ENCODE measurements at places on chromosomes 1 and 21.

GRCh38 chr1:14263671-14264070 is 334.8 kb upstream of the KAZN start:
- no peak for DNase-seq

DNA sequence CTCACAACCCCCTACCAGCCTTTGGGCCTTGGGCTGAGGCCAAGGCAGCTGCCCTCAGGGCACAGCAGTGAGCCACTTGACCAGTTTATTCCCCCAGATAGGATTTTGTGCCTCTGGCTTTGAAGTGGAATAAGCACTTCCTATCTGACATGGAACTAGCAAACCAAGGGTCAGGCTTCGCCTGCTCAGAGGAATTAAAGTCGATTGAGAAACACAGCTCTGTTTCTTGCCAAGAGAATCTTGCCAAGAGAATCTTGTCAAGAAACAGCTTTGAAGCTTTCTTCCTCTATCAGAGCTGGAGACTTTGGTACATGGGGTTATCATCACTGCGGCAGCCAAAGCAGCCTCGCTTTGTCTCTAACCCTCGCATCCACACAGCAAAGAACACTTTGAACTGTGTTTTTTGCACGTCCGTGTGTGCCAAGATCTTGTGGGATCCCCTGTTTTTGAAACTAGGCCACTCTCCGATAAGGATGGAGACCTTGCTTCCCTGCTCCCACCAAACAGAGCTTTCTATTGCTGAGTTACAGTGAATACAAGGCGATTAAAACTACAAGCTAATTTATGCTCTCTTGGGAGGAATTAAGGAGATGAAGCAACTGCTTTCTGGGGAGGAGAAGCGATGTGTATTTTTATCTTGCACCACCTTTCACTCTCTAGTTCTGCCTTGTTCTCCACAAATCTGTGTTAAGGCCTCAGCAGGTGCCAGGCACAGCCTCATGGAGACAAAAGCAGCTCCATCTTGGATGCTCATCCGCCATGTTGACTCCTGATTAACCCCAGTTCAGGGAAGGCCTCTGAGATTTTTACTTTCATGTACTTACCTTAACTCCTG is 67.3 kb downstream of the RHOU start:
- no peak for DNase-seq

DNA sequence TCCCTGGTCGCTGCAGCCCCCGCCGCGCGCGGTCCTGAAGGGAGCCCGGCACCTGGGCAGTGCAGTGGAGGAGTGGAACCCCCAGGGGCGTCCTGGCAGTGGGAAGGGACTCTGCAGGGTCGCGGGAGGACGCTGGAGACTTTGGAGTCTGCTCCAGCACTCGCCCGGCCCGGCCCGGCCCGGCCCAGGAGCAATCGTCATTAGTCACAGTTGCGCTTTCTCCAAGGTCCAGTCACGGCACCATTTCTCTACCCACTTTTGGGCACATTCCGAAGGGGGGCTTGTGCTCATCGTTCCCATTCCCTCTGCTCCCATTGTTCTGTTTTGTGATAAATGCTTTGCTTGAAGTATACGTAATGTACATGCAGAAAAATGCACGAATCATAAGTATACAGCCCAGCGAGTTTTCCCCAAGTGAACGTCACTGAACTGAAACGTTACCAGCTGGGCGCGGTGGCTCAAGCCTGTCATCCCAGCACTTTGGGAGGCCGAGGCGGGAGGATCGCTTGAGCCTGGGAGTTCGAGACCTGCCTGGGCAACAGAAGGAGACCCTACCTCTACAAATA is 999 bp downstream of the THAP3 start:
- DNase-seq, result no peak

DNA sequence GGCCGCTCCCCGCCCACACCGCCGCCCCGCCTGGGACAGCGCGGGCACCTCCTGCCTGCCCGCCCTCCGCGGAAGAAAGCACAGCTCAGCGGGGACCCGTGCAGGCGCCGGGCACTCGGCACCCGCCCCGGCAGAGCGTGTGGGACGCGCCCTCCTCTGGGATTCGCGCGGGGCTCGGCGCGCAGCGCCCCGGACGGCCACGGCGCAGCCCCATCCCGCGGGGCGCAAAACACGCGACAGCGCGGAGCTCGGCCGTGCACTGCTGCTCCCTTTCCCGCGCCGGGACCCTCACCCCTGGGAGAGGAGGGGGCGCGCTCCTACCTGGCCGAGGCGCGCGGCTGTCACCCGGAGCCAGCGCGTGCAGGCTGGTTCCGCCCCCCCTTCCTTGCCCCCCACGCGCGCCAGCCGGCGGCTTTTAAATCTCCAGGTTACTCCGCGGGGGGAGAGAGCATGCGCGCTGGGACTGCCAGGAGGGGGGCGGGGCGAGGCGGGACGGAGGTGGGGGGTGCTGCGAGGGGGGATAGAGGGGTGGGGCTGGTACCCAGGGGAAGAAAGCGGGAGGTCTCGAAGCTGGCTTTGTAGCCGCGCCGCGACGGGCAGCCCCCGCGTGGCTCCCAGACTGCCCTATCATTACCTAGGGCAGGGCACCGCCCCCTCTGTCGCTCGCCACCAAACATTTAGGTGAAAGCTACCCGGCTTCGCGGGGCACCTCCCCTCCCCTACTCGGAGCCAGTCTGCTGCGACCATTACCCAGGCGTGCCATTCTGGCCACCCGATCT is at the start of gene SLC45A3:
SLC45A3 (minus strand) TSS at position 437 of the 779 bp plus-strand sequence. CDS start 15,853 bp downstream, outside the sequence.
- DNase-seq, result no peak

GRCh38 chr1:178798232-178798861 is 72.5 kb downstream of the ANGPTL1 start:
- DNase-seq, result no peak

- no peak for DNase-seq
Observed at GRCh38 chr1:160827418-160827817, 31.4 kb downstream of the LY9 start.

GRCh38 chr1:58338081-58338480 is 208.4 kb downstream of the OMA1 start:
- DNase-seq, result no peak

DNA sequence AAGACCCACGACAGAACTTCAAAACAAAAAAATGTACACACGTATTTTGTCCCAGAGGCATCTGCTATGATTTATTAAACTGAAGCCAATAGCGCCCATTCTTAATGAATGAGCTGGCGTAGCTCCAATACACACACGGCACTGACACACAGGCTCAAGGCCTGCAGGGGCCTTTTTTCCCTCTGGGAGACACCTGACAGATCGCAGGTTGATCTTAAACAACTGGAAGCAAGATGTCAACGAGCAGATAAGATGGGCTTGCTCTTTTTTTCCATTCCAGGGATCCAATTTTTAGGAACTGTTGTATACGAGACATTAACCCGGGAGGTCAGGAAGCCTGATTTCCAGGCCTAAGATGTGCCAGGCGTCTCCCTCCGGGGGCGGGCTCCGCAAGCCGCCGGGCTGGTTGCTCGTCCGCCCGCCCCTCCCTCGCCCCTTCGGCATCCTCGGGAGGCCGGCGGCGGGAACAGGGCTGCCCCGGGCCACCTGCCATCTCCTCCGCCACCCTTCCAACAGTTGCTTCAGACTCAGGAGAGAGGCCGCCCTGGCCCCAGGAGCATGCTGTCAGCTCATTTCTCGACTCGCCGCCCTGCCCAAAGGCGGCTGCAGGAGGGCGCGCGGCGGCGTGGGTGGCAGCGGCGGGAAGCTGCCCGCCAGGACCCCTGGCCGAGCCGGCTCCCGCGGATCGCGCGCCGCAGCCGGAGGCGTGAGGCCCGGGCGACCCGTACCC is 735 bp downstream of the TTC13 start:
- no peak for DNase-seq

DNA sequence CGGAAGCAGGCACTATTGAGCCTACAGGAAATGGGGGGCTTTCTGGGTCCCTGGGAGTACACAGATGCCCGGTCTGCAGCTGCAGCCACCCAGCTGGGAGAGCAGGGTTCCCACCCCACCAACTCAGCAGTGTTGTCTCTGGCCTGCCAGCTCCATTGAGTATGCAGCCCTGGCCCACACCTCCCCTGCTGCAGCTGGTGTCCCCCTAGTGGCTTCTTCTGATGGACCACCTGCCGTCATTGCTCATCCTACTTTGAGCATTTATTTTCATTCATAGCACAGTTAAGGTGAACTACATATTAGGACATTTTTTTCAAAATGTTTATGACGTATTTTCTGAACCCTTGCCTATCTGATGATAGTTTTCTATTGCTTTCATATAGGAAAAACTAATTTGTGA is 189.8 kb upstream of the LYPLAL1 start:
- no peak for DNase-seq

GRCh38 chr21:45593162-45594022 is 50.1 kb upstream of the PCBP3 start:
- DNase-seq, result no peak

DNA sequence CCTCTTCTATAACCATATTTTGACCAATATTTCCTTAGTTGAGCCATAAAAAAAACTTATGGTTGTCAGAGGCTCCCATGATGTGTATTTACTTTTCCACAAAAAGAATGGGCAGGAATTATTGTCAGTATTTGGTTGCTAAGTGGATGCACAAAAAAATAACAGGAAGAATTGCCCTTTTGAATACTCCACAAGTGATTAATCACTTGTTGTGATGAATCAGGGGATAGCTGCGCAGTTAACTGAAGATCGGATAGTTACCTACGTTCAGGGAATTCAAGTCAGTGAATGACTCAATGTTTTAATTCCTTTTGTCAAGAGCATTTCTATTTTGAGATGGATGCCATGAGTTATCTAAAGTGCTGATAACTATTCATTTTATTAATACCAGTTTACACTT is 785.2 kb upstream of the B3GALT2 start:
- no peak for DNase-seq

DNA sequence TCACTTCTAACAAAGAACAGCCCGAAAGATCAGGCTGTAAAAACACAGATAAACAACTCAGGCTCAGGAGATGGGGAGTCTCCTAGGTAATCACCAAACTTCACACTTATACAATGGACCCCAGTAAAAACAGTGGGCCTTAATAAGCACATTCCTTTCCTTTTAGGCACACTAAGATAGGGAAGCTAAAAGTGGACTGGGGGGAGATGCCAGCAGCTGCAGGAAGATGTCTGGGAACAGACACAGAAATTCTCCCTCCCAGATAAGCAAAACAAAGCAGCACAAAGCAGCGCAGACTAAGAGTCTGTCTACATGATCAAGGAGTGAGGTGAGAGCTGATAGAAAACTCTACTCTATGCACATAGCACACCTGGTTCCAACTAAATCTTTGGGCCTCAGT is 29.0 kb upstream of the CTBS start:
- DNase-seq, result no peak

- DNase-seq, result no peak
Observed at GRCh38 chr1:30607723-30608122, 115.7 kb downstream of the MATN1 start.

- DNase-seq, result no peak
Observed at GRCh38 chr21:43762303-43763128, 13.6 kb downstream of the CSTB start.

DNA sequence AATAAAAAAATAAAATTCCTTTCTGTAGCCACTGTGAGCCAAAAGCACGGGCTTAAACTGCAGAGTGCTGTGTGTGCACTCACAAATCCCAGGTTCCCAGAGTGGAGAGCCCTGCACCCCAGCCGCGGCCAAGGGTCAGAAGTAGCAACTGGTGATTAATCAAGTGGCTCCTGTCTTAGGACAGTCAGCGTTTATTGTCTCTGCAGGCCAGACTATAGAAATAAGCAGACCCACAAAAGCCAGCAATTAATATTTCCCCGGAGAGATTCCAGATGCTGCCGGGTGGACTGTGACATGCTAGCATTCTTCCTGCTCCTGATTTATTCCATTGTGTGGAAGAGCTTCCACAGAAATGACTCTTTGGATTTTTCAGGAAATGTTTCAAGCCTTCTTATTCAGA is 412.2 kb downstream of the KIF26B start:
- DNase-seq, result no peak

- DNase-seq, result no peak
Observed at GRCh38 chr1:9182784-9183257, 51.8 kb upstream of the H6PD start.

- no peak for DNase-seq
Observed at GRCh38 chr1:5935026-5935425, 57.2 kb downstream of the NPHP4 start.

- DNase-seq, result no peak
Observed at GRCh38 chr1:89822109-89822962, 1.5 kb downstream of the LRRC8D start.

- no peak for DNase-seq
Observed at GRCh38 chr1:3732434-3733093, 19.7 kb upstream of the CCDC27 start.

GRCh38 chr1:236450779-236451178 is 56.7 kb downstream of the EDARADD start:
- no peak for DNase-seq

- DNase-seq, result no peak
Observed at GRCh38 chr1:54781023-54781723, 16.9 kb upstream of the PARS2 start.

DNA sequence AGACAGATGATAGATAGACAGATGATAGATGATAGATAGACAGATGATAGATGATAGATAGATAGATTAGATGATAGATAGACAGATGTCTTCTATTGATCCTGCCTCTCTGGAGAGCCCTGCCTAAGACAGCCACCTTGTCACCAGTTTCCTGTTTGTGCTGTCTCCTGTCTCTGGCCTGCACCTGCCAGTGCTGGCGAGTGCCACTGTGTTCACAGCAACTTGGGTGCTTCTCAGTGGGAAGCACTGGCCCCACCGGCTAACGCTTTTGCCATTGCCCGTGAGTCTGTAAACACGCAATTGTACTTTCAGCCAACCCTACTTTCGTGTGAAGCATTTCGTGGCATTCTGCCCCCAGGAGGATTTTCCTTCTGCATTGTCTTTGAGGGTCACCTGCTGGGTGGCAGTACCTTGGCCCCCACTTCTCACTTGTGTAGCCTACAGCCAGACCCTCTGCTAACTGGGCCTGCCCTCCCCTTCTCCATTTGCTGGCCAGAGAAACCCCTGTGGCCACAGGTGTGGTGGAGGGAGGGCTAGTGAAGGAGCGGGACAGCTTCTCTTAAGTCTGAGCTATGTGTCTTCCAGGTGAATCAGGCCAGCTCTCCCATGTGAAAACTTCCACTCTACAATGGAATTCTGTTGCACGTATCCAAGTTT is 23.4 kb upstream of the PDE9A start:
- DNase-seq, result no peak

DNA sequence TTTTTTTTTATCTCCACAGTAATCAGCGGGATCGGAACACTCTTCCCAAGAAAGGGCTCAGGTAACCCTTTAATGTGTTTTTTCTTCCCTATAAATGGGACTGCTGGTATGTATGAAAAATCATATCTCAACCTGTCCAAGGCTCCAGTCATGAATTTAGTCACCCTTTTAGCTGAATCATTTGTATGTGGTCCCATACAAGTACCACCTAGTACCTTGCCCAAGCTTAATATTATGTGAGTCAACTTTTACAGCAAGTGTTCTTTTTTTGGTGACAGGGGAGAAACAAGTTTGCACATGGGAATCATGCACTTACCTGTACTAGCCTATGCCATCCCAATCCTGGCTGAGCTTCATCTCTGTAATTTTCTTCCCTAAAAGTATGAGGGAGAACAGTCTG is 43.7 kb upstream of the IPO9 start:
- no peak for DNase-seq

DNA sequence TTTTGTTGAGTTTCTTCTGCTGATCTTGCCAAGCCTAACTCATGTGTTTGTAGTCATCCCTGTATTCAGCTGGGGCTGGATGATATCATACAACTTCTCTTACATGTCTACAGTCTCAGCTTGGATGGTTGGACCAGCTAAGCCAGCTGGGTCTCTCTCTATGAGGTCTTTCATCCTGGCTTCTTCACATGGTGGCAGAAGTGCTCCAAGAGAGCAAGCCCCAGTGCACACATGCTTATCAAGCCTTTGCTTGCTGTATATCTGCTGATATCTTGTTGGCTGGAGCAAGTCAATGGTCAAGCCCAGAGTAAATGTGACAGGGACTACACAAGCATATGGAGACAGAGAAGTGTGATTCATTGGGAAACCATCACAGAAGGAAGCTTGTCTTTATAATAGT is 29.2 kb upstream of the SLC44A5 start:
- no peak for DNase-seq

Data from NCI-H187 treated with DMSO at 0.1 percent for 48 hours (cell line).